ENCODE measurements at places on chromosomes 5 and 9. TPM values are rescaled to one million over a fixed set of nuclear protein-coding genes. Genes with fewer than 3 reads are reported as not detected.

Gene ZNF462
- 41.4 TPM for total RNA-seq

Gene SURF1
- total RNA-seq: 40.4 TPM

Gene ROR2
- 11.8 TPM for total RNA-seq

Gene ACTBL2
- total RNA-seq: 0.29 TPM

Gene FCN2
- not detected for total RNA-seq

Gene FGF18
- total RNA-seq: 2.3 TPM

Gene NR2F1-AS1
- total RNA-seq: 18.3 TPM

Gene SOHLH1
- not detected for total RNA-seq

Gene FBP2
- total RNA-seq: not detected

All from left lung (tissue), 14 donors.